Stimulated activated CD8-positive, alpha-beta memory T cell treated with anti-CD3 and anti-CD28 coated beads, Interleukin-7, amount 100 ng/mL, for 1 hour (primary cell): ENCODE measurements at places on chromosomes 1 and 21.

- no peak for DNase-seq
These were observed 158.9 kb downstream of the ZBTB18 start for GRCh38 chr1:244209955-244210354.

DNA sequence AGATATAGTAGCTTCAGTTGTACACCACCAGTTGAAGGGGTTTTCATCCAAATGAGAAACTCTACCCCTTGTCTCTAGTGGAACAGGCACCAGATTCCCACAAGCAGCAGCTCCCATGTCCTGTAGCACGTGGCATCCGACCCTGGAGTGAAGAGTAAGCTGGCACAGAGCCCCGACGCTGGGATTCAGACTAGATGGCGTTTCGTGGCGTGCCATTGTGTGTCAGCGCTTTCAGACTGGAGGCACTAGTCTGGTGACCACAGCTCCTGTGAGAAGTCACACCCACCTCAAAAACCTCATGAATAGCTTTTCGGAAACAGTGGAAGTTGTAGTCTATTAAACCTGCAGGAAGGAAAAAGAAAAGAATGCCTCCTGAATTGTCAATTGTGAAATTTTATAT lies 20.2 kb downstream of the RRAGC start:
- no peak for DNase-seq

DNA sequence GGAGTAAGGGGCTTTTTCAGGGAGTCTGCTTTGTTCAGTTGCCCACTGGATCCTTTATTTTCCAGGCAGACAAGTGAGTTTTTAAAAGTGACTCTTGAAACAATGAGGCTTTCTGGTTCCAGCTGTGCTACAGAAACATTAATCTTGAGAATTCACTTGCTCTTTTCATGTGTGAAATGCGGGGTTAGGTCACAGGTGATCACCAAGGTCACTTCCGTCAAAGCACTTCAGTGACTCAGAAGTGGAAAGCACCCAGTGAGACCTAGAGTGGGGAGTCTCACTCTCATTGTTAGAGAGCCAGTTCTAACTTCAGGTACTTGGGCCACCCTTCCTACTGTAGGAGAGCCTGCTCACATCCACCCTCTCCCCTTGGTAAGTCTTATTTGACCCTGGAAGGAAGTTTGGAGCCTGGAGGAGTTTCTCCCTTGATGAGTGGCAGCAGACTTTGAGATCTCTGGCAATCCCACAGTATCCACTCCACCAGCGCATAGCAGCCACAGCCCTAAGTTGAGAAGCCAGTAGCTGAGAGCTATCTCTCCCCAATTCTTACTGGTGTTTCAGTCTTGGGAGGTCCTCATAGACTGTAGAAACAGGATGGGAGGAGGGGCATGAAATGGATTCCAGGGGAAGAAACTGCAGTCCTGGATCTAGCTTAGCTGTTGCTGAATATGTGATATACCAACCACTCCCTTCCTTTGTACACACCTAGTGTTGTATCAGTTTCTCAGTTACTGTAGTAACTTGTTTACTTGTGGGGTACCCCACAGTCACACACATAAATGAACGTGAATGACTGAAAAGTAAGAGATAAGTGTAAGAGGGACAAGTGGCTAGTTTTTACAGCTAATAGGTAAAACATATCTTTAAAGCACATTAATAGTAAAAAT lies 3.1 kb downstream of the TACSTD2 start:
- no peak for DNase-seq

DNA sequence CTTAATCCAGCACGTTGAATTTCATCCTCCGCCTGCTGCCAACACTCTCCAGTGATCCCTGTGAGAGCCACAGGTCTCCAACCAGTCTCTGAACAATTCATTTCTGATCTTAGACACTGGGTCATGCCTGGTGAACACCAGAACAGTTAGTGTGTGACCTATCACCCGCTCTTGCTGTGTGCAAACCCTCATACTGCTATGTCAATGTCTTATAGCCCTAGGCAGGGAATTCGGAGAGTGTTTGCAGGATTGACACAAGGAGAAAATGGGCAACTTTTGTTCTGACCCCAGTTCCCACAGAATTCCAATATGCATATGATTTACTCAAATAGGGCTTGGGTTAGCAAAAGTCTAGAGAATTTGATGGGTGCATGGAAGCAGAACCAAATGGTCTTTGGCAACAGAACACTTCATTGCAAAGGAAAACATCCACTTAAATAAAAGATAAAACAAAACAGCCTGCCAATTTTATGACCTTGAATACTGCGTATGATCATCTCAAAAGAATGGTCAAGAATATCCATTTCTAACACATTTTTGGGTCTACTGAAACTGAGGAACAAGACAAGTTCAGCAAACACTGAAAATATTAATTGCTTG lies 23.0 kb upstream of the GUCA2B start:
- no peak for DNase-seq

DNA sequence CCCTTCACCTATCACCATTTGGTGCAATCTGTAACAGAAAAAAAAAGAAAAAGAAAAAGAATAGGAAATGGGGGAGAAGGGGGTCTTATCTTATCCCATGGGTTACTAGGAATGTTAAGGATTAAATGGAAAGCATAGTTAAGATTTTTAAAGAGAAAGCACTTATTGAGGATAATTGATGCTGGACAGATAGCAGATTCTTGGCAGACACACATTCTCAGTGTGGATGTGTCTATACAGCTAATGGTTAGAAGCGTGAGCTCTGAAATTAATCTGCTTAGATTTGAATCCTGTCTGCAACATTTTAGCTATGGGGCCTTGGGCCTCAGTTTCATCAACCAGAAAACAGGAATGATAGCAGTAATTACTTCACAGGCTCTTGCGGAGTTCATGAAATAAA lies 67.1 kb downstream of the SSBP3 start:
- no peak for DNase-seq

GRCh38 chr1:174931214-174931613 lies 68.5 kb upstream of the CACYBP start:
- no peak for DNase-seq

DNA sequence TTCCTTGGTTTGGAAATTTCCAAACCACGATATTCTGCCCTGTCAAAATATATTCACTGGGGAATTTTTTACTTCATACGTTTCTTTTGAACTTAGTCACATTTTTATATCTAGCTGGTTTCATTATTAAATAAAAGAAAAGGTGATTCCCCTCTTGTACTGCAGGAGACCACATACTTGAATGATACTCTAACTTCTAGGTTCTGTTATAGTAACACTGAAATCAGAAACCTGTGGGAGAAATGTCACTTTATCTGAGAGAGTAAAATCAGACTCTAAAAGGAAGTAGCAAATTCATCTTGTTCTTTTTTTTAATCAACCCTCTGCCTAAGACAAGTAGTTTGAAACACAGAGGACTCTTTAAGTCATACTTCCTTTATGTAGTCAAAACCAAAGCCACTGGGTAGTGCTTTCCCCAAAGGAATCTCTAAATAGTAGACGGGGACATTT lies 34.4 kb downstream of the MRPL39 start:
- DNase-seq: no peak

- DNase-seq: no peak
These were observed 117.1 kb upstream of the CSF3R start for GRCh38 chr1:36599828-36600227.

DNA sequence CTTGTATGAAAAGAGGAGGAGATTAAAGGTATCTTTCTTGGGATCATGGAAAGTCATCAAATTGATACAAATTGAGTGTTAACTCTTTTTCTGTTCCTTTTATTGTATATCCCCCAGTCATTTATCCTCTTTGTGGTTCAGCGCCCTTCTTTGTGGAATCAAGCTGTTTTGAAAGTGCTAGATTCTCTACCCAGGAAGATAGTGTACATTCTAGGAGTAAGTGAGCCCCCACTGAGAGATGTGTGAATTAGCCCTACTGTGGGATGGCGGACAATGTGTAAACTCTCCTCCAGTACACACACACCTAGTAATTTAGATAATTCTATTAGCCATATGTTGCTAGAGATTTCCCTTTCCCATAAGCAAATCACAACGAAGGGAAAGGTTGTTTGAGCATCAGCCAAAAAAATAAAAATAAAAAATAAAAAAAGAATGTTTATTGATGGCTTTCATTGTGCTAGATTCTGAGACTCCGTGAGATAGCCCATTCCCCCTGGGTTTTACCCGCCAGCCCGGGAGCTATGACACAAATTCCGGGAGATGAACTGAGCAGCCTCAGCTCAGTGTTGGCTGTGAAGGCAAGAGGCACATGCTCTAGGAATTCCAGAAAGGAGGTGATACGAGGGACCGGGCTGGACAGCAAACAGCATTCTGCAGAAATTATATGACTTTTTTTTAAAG lies 378.4 kb upstream of the RUNX1 start:
- no peak for DNase-seq
